NCI-H2081 (cell line): ENCODE measurements at places on chromosomes 7 and 10.
A peak's percentile ranks its signal among the peaks of the same experiment; 100 is the strongest.

- peak; percentile 61 for DNase-seq
Measured at GRCh38 chr7:130560972-130561371, 69.1 kb downstream of the MEST start.

DNA sequence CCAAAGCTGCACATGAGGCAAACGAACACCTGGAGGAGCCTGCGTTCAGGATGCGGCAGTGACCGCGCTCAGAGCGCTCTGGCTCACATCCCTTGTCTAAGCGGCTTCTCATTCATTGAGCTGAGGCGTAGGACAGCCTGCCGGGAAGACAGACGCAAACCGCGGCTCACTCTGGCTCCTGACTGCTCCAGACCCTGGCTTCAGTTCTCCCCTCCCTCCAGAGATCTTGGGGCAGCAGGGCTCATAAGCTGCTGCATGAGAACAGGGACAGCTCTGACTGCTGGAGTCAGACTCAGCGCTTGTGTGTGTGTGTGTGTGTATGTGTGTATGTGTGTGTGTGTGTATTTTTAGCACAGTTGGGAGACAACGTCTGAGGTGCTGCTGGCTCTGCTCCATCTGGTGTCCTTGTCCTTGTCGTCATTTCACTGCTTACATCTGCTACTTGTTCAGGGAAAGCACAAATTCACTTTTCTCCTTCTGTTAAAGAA lies 15.8 kb upstream of the LYZL2 start:
- no peak for DNase-seq

GRCh38 chr10:103933557-103934121 lies 15.7 kb upstream of the STN1 start:
- DNase-seq, result no peak

GRCh38 chr7:91579837-91580236 lies 300.7 kb downstream of the MTERF1 start:
- no peak for DNase-seq

GRCh38 chr10:85008488-85009184 lies 680.2 kb downstream of the CCSER2 start:
- peak; percentile 84 for DNase-seq

GRCh38 chr10:26378861-26379294 lies 59.3 kb upstream of the APBB1IP start:
- no peak for DNase-seq

GRCh38 chr7:130151591-130152492 lies 53.4 kb downstream of the TMEM209 start:
- DNase-seq, result no peak

- no peak for DNase-seq
Measured at GRCh38 chr7:108129018-108129965, 869 bp downstream of the LAMB4 start.
